Activated CD4-positive, CD25-positive, alpha-beta regulatory T cell treated with anti-CD3 and anti-CD28 coated beads, Interleukin-2, amount 50 U/mL, for 24 hours (primary cell): ENCODE measurements at places on chromosomes 7 and 10.
A peak's percentile ranks its signal among the peaks of the same experiment; 100 is the strongest.

DNA sequence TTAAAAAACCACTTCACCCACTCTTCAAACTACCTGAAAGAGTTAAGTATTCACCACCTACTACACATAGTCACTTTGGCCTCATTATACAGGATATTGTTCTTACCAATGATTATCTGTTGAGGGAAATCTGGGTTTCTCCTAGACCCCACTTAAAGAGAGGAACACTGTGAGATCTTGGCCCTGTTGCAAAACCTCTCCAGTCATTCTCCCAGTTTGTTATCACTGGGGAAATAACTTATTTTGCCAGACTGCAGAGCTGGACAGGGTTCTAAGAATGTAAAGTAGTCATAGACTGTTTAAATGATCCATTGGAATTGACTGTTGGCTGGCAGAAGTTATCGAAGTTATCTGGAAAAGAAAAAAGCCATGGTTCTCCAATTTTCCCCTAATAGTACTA, 143.8 kb downstream of the HGF start:
- no peak for ATAC-seq

GRCh38 chr7:17044861-17045260, 163.1 kb upstream of the AGR3 start:
- ATAC-seq: no peak

GRCh38 chr10:102642736-102643335, 1.4 kb upstream of the TRIM8 start:
- ATAC-seq: no peak

GRCh38 chr10:25815236-25815635, 118.8 kb upstream of the MYO3A start:
- ATAC-seq: peak; percentile 13

DNA sequence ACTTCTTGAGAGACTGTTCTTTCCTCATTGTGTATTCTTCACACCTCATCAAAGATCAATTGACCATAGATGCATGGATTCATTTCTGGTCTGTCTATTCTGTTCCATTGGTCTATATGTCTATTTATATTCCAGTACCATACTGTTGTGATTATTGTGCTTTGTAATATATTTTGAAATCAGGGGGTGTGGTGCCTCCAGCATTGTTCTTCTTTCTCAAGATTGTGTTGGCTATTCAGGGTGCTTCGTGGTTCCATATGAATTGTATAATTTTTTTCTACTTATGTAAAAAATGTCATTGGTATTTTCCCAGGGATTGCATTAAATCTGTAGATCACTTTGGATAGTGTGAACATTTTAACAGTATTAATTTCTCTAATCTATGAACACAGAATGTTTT, 106.5 kb downstream of the EPC1 start:
- ATAC-seq: no peak

DNA sequence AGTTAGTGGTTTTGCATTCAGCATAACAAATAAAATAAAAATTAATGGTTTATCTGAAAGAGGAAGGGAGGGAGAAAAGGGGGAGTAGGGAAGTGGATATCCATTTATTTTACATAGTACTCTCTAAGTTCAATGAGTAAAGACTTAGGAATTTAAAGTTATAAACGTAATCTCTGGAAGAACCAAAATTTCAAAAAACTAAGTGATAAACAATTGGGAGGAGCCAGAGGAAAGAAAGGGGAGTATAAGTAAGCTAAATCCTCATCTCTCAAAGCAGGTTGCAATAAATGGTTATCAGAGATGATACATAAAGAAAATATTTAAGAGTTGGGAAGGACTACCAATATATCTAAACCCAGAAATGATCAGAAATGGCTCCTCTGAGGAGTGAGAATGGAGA, 46.4 kb downstream of the ANK3 start:
- ATAC-seq: no peak

GRCh38 chr7:11170175-11170574, 196.5 kb downstream of the PHF14 start:
- ATAC-seq: no peak

- ATAC-seq: no peak
These were observed 43.9 kb downstream of the PYROXD2 start for GRCh38 chr10:98370831-98371820.

DNA sequence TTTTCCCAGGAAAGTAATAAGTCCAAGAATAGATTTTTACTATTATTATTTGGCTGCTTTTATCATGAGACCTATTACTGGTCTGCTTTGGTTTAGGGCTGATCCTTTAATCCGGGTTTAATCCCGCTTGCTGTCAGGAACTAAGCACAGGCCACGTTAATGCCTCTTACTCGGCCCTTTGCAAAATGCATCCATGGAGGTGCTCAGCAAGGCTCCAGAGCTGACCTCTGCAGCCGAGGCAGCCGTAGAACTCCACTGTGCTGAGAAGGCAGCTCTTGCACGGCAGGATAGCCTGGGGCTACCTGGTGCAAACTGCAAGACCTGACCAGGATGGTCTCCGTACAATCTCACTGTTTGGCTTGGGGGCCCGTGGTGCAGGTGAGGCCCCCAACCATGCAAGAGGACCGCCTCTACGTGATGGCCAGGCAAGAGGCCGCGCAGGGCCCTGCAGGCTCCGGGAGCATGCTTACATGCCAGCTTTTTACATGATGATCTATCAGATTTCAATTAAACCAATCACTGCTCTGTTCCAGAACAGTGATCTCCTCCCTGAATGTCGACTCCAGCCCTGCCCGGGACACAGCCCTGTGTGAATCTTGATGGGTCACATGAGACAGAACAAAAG, 10.4 kb upstream of the CALML3 start:
- ATAC-seq: no peak

GRCh38 chr10:22770270-22770669, 55.9 kb upstream of the PIP4K2A start:
- ATAC-seq: no peak

GRCh38 chr7:16063716-16064675, 357.3 kb downstream of the CRPPA start:
- no peak for ATAC-seq

- ATAC-seq: no peak
These were observed 1.3 kb downstream of the NRCAM start for GRCh38 chr7:108454674-108455550.

GRCh38 chr10:80504158-80504811, 33.4 kb upstream of the SH2D4B start:
- ATAC-seq: no peak

DNA sequence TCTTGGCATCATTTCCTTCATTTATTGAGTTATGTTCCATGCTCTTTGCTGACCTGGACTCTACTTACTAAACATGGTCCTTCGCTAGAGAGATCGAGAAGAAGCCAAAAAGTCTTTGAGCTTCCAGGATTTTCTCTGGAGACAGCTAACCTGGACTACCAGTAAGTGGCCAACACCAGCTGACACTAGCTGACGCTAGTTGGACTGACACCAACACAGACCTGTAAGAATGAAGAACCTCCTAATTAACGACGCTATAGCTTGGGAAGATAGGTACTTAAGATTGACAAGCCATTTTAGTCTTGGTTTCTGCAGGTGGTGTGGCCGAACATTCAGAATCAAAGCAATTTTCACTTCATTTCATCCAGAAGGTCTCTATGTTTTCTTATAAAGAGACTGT, 66.4 kb downstream of the GALNT17 start:
- no peak for ATAC-seq

DNA sequence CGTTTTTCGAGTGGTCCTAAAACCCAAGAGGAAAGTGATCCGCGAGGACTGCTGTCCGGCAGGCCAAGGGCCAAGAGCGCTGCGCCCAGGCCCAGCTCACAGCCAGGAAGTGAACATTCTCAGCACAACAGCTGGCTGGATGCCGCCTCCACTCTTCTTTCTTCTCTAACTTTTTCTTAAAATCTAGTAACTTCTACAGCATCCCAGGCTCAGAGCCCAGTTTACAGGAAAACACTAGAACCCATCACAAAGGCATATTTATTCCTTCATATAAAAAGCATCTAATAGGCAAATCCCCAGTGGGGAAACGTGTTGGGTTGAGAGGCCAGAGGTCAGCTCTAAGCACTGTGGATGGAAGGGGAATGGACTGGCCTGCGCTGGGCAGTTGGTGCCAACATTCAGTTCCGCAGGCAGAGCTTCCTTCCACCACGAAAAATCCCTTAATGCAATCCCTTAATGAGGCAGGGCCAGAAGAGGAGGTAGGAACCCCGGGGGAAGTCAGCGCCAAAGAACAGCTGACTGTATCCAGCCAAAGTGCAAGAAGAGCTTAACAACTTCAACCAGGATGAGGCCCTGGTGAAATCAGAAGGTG, 74.8 kb downstream of the ZRANB1 start:
- ATAC-seq: no peak

DNA sequence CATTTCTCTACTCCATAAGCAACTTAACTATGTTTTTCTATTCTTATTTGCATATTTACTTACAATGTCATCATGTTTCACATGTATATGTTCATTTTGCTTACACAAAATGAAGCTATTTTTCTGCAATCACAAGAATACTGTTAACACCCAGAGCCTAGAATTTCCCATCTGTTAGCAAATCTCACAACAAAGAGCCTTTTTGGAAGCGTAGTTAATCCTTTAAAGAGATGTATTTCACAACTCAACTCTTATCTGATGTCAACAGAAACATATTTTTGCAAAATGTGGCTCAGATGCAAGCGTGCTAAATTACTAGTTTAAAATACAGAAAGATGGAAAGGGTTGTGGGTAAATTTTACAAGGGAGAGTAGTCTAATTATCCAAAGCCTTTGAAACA, 110.6 kb upstream of the COL1A2 start:
- no peak for ATAC-seq

GRCh38 chr7:17912536-17913235, 27.6 kb downstream of the SNX13 start:
- ATAC-seq: no peak
